ENCODE measurements at places on chromosomes 4 and X.

GRCh38 chr4:175413561-175413960, 398.5 kb downstream of the GPM6A start:
- no peak for DNase-seq

DNA sequence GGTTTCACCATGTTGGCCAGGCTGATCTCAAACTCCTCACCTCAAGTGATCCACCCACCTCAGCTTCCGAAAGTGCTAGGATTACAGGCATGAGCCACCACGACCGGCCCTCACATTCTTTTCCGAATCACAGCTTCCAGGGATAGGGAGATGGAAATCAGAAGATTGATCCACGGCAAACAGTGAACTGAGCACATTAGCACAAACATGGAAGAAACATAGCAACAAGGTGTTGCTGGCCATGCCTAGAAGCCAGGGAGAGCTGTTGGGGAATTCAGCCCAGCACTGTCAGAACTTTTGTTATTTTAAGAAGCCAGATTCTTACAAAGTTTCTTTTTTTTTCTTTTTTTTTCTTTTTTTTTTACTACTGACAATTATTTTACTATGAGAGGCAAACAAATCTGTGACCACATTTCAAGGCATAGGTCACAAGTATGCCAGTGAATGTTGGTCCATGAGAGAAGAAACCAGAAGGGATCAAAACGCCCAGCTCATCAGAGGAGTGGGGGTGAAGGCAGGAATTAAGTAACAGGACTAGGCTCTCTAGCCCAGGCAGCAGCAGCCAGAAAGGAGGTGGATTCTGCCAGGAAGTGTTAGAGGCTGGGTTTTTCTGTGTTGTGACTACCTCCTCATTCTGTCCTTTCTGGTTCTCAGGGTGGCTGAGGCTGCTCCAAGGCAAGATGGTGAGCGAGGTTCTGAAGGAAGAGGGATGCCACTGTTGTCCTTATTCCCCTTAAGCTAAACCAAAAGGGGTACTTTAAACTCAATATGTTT, 44.1 kb downstream of the TEC start:
- DNase-seq: no peak

DNA sequence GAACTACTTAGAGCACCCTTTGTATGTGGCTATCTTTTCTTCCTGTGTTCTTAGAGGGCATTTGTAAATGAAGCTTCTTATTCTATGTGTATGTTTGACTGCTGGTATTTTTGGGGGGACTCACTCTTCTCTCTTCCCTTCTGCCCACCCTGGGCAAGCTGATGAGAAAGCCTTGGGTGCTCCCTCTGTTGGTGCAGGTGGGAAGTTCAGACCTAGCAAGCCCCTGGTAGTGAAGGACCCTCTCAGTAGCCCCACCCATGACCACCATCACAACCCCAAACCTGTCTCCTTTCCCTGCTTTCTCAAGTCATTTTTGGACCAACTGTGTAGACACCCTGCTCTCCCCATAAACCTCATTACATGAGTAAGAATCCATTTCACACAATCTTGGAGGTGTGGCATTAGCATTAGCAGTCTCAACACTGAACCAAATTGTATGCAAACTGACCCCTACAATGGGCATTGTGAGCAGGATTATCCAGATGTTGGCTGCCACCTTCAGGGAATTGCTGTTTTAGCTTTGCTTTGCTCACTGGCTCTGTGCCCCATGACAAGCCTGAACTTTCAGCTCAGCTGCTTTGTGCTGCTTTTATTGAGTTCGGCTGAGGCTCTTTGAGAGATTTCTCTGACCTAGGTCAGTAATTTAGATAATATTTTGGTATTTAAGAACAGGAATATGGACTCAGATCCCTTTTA, 27.9 kb downstream of the TRIM61 start:
- no peak for DNase-seq

DNA sequence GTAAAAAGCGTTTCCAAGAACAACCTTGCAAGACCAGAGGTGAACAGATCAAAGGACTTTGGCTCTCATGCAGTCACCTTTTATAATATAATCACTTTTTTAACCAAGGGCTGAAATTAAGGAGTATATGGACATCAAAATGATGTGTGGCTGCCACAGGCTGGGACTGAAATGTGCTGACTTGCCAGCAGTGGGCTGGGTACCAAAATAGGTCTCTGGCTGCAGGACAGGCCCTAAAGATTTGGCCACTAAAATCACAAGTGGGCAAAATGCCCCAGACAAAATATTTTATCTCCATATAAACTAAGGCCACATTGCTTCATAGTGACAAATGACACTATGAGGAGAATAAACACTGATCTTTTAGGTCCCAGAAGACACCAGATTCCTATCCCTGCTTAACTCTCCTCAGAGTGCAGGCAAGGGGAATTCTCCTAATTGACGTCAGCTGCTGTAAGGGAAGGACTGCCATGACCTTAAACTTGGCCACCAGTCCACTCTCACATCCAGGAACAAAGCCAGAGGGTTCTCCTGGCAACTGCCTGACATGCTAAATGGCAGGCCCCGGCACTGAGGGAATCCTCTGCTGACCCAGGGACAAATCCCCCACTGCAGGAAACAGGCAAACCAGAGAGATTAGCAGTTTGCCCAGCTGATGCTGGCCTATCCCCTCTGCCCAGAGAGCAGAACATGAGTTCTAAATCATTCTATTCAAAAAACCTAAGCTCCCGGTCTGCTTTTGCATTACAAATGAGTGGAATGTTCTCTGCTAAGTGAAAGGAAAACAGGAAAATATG, 155.8 kb downstream of the PPP3CA start:
- no peak for DNase-seq

GRCh38 chr4:103934178-103934789, 214.5 kb upstream of the TACR3 start:
- DNase-seq: peak; percentile 29

- peak; percentile 85 for DNase-seq
Observed at GRCh38 chr4:176988226-176988625, 195.5 kb upstream of the VEGFC start.

- no peak for DNase-seq
Observed at GRCh38 chrX:3516051-3516541, 169.6 kb upstream of the MXRA5 start.

DNA sequence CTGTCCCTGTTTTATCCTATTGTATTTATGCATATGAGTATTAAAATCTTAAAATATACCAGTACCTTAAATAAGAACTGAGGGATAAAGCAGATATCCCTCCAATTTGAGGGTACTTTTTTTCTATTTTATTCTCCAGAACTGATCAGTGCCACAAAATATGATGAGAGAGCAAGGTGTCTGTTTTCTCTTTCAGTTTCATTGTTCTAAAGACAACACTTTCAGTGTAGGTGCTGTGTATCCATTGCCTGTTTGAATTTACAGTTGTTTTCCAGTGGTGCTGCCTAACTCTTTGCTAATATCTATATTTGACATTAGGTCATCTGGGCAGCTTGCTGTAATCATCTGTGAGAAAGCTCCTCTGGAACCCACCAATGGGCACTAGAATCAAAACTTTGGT, 394.7 kb downstream of the IL1RAPL1 start:
- DNase-seq: no peak

GRCh38 chr4:60913002-60913401, 287.1 kb upstream of the ADGRL3 start:
- no peak for DNase-seq

- no peak for DNase-seq
Observed at GRCh38 chrX:109577055-109577454, 40.4 kb downstream of the NXT2 start.

- DNase-seq: no peak
Observed at GRCh38 chrX:123167621-123168020, 16.5 kb upstream of the GRIA3 start.

DNA sequence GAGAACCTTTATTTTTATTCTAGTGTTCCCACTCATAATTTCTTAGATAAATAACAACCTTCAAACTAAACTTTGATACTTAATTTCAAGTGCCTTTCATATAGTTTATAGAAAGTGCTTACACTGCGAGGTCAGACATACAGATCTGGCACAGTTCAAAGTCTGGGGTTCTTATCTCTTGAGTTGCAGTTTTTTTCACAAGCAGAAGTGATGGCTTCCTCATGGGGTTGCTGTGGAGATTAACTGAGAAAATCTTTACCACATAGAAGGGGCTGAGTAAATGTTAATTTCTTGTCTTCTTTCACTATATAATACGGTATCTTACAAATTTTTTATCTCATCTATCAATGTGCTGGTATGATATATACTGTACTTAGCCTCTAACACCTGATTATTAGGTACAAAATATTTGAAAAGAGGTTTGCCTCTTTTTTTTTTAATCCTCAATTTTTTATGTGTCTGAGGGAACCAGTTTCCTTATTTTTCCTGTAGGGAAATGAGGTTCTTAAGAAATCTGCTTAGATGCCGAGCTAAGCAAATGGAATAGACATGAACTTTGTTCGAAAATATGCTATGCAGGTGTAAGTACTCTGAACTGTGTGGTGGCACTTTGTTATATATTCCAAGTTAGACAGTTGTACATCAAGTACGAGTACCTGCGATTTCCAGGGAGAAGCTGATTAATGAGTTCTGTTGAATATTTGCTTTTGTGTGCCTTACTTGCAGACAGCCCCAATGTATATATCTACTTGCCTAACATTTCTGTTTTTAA, 3.3 kb downstream of the ING2 start:
- no peak for DNase-seq

- no peak for DNase-seq
Observed at GRCh38 chr4:151962138-151962823, 201.5 kb upstream of the GATB start.

DNA sequence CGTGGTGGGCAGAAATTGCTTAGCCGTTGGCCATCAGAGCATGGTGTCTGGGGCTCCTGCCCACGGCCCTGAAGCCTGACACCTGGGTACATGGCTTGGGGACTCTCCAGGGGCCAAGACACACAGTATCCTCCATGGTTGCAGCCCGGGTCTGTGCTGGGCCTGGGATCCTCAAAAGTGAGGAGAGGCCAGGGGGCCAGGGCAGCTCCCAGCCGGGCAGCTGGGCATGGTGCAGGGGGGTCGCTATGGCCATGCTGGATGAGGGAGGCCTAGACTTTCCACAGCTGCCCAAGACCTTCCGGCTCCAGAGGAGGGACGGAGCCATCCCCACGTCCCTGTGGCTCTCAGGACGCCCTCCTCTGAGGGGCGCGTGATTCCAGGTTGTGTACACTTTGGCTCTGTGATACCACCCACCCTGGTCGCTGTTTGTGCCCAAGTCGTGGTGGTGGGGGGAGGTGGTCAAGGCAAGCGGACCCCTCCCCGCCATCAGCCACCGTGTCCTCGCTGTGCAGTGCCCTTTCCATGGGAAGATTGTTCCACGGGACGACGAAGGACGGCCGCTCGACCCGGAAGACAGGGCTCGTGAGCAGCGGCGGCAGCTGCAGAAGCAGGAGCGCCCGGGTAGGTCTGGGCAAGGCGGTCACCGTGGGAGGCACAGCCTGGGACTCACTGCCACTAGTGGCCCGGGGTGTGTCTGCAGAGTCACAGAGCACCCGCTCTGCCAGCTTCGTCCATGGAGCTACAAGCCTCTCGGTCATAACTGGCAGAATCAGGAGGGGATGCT, 25.7 kb downstream of the NKX1-1 start:
- no peak for DNase-seq

- DNase-seq: no peak
Observed at GRCh38 chr4:44145868-44146267, 302.7 kb downstream of the KCTD8 start.

DNA sequence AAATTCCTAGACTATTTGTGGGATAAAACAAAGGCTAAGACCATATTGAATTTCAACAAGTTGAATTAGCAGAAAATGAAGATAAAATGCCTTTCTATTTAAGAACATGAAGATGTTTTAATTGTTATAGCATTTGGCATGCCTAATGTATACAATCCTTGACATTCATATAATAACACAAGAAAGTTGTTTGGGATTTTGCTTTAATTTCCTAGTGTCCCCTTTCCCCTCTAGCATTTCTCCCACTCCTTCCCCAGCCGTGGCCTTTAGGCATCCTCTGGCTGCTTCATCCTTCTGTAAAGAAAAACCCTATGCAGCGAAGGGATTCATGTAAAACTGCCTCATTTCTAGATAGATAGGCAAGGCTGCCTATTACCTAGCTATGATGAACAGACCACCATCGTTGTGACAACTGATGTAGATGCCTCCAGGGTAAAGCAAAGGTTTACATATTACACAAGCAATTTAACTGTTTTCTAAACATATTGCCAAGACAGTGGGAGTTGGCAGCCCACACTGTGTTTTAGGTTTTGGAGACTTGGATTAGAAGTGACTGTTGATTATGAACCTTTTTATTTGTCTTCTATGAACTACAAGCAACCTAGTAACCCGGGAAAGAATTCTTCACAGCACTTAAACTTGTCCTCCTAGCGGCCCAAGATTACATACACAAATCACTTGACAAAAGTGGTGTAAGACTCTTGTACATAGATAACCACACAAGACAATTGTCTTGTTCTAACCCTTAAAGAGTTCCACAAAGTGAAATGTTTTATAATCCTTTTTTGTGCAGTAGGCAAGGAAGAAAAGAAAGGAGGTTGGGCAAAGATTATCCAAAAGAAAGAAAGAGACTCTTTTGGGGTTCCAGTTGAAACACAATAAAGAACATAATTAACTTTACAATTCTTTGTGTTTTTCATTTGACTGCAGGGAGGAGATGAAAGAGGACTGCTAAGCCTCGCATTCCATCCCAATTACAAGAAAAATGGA, 59.9 kb downstream of the HHIP start:
- no peak for DNase-seq

GRCh38 chr4:7649741-7650531, 215.2 kb upstream of the PSAPL1 start:
- DNase-seq: peak; percentile 32

DNA sequence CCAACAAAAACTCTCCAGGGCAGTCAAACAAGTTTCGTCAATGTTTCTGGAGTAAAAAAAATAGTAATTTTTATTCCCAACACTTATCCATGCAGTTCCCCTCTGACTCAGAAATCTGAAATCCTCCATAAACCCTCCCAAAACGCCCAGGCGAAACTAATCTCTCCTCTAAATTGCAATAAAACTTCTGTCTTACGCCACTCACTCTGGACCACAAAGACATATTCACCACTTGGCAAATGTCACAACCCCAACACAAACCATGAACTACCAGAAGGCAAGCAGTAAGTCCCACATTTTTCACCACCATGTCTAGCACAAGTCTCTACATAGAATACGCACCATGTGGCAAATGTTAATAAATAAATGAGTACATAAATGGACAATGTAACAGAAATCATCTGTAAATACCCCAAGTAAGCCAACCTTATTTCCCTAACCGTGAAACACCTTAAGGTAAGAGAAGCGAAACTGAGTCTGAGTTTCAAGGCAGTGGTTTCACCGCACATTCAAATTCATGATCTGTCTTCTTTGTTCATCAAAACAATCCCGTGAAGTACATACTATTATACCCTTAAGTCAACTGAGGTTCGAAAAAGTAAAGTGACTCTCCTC, 1.6 kb downstream of the PAPSS1 start:
- no peak for DNase-seq
